ENCODE measurements at places on chromosomes 5 and 9. TPM values are rescaled to one million over a fixed set of nuclear protein-coding genes. Genes with fewer than 3 reads are reported as not detected.

DNA sequence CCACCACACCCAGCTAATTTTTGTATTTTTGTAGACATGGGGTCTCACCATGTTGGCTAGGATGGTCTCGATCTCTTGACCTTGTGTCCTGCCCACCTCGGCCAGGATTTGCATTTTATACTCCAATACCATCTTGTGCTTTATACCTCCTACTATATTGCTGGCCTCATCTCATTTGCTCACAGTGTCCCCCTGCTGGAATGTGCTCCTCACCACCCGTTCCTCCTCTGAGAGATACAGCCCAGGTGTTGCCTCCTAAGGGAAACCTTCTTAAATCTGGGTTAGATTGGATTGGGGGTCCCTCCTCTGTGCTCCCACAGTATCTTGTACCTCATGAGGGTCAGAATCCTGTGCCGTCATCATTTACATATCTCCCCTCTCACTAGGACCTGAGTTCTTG lies 131.7 kb downstream of the PAPPA start:
- DNase-seq, result no peak

DNA sequence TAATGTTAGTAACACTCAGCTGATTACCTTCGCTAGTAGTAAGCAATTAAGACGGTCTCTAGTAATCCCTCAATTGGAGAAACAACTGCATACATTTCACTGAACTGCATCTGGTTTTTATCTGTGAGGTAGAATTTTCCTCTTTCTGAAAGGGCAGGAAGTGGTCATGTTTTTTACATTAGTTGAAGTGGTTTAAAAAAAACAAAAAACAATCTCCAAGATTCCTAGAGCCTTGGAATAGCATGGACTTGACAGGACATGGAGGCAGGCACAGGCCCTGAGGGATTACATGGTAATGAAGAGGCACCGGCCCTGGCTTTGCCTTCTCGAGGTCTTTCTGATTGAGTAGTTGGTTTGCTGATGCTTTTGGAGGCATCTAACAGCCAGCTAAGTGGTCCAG lies 25.8 kb downstream of the THBS4 start:
- no peak for DNase-seq

DNA sequence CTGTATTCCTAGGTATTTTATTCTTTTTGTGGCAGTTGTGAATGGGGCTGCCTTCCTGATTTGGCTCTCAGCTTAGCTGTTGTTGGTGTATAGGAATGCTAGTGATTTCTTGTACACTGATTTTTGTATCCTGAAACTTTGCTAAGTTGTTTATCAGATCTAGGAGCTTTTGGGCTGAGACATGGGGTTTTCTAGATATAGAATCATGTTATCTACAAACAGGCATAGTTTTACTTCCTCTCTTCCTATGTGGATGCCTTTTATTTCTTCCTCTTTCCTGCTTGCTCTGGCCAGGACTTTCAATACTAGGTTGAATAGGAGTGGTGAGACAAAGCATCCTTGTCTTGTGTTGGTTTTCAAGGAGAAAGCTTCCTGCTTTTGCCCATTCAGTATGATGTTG lies 129.9 kb downstream of the DMXL1 start:
- DNase-seq, result no peak

GRCh38 chr9:108511307-108511706 lies 344.5 kb downstream of the ACTL7B start:
- DNase-seq, result no peak

DNA sequence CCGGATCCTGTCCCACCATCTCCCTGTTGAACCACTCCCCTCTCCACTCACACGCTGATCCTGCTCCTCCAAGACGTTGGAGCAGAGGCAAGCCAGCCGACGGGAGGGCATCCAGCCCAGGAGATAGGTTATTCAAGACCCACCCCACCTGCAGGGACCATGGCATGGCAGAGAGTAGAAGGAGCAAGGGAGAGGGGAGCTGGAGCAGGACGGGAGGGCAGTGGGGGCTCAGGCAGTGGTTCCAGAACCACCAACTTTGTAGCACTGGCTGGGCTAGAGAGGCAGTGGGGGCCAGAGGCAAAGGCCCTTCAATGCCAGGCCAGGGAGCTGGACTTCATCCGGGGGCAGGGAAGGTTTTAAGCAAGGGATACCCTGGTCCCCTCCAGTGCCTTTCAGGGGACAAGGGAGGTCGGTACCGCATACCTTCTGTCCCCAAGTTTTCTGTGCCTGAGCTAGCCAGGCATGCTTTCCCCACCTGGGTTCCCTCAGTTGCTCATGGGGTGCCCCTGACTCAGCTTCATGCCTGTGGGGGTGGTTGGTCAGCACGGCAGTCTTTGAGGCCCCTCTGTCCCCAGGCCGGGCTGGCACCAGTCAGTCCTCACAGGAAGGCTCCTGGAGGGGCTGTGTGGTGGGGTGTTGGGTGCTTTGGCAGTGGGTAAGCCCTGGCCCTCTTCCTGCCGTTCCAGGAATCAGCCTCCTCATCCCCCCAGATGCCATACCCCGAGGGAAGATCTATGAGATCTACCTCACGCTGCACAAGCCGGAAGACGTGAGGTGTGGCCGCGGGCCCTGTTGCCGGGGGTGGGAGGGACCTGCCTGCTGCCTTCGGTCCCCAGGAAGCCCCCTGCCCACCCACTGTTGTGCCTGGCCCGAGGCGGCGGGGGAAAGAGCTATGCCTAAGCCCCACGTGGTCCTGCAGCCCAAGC lies 22.4 kb downstream of the HK3 start:
- DNase-seq, result no peak

Gene ORM2
- total RNA-seq, result not detected

GRCh38 chr5:2574155-2574554 lies 177.3 kb downstream of the IRX2 start:
- no peak for DNase-seq

- no peak for DNase-seq
Observed at GRCh38 chr5:167819406-167819805, 472.0 kb upstream of the WWC1 start.
